ENCODE measurements at places on chromosomes 4 and X.
A peak's percentile ranks its signal among the peaks of the same experiment; 100 is the strongest.

- peak; percentile 96 for DNase-seq
Measured at GRCh38 chr4:82900411-82901182, at the start of gene THAP9. Gene THAP9 (plus strand): TSS chr4:82900735. CDS start chr4:82900803, 68 bp downstream.

GRCh38 chr4:15568821-15569220 lies 86.3 kb downstream of the FBXL5 start:
- no peak for DNase-seq

DNA sequence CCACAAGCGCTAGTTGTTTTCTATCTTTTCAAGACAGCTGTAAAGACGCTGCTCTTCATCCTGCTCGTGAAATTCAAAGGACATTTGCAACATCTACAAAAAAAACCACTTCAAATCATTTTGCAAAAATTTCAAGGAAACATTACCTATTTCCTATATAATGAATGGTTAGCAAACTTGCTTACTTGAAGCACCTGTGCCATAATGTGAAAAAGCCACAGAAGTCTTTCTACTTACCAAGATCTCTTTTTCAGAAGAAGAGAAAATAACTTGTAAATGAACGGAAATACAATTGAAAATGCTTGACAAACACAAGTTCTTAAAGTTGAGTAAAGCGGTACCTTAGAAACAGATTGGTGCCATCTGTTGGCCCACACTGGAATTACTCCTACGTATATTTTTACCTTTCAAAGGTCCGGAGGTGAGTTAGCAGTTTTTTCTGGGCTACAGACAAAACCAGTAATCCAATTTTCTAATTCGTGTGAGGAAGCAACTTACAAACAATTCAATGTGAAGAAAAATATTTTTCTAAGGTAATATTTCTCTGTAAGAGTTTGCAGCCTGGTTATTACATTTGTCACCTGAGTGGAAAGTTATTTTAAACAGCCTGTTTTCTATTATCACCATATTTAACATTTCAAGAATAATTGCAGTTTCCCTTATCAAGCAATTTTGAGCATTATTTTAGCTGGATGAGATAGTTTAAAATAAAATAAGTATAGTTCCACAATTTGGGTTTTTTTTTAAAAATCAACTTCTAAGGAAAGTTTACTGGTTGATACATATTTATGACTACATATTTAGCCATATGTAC lies at the start of gene TLR6:
Gene TLR6, minus strand, starts transcription at position 294 of the 814 bp plus-strand sequence. CDS start 27,344 bp downstream, outside the sequence.
- no peak for DNase-seq

DNA sequence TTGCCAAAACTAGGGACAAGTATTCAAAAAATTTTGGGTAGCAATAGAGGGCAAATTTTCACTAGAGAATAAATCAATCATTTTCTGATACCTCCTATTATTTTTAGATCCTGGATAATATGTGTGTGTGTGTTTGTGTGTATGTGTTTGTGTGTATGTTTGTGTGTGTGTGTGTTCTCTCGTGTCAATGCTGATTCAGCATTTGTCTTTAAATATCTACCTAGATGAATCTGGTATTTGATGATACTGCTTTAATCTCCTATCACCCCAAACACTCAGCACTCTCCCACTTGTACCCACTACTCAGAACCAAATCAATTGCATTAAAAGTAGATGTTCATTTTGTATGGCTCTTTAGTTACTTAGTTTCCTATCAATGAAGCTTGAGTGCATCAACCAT lies 101.3 kb upstream of the NPFFR2 start:
- no peak for DNase-seq

GRCh38 chrX:87679849-87680248 lies 162.2 kb downstream of the KLHL4 start:
- no peak for DNase-seq
